Upper lobe of right lung (tissue), 1 donor: ENCODE measurements at places on chromosomes 4 and X. TPM values are rescaled to one million over a fixed set of nuclear protein-coding genes. Genes with fewer than 3 reads are reported as not detected.

The SRPX gene
- 56.7 TPM for total RNA-seq

The IL2RG gene
- 20.8 TPM for total RNA-seq

The RADX gene
- total RNA-seq, result 2.4 TPM

The GAB3 gene
- 12.9 TPM for total RNA-seq

The VCX3B gene
- total RNA-seq, result not detected

The MAGEB2 gene
- not detected for total RNA-seq

The SHOX gene
- total RNA-seq, result not detected

The SLC10A7 gene
- total RNA-seq, result 19.3 TPM

The TFDP3 gene
- total RNA-seq, result not detected

The GLRA3 gene
- total RNA-seq, result not detected

The NSUN7 gene
- total RNA-seq, result 5.7 TPM

The GLOD5 gene
- total RNA-seq, result 2.6 TPM

The MAOB gene
- total RNA-seq, result 38.9 TPM

The CUL4B gene
- 38.6 TPM for total RNA-seq

The UGT2B17 gene
- total RNA-seq, result not detected

The KIT gene
- 33.3 TPM for total RNA-seq

The GABRG1 gene
- not detected for total RNA-seq

The F8A2 gene
- total RNA-seq, result not detected

The GLUD2 gene
- total RNA-seq, result 1.6 TPM

The SPANXD gene
- not detected for total RNA-seq

The SLC6A14 gene
- 50.2 TPM for total RNA-seq

The WDFY3 gene
- total RNA-seq, result 126 TPM

The GLRA2 gene
- total RNA-seq, result not detected

The HELT gene
- 0.49 TPM for total RNA-seq
